ENCODE measurements at places on chromosomes 11 and 22.

- no peak for DNase-seq
Measured at GRCh38 chr22:26383968-26384556, 45.0 kb upstream of the ASPHD2 start.

- DNase-seq = no peak
Measured at GRCh38 chr11:96205460-96205809, 137.6 kb downstream of the MAML2 start.

- DNase-seq = no peak
Measured at GRCh38 chr11:1832211-1832919, 2.4 kb upstream of the SYT8 start.

DNA sequence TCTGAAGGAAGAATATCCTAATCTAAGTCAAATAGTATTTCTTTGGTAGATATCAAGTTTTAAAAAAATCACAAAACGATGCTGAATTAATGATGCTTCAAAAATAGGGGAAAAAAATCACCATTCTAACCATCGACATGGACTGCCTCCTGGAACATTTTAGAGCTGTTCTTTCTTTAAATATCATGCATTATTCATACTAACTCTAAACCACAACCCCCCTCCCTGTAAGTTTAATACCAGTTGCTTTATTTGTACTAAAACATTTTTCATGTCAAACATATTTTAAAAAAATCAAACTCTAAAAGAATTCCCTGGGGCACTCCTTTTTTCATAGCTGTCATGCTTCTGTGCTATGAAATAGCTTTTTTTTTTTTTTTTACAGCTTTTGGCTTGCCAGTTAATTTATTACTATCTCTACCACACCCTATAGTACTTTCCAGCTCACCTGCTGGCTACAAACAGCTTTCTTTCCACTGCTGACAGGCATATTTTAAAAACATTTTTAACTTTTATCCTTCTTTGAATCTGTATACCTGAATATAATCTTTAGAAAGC is 256.9 kb downstream of the SOX6 start:
- DNase-seq = no peak

- DNase-seq = no peak
Measured at GRCh38 chr22:47230251-47230650, 467.8 kb downstream of the TBC1D22A start.

DNA sequence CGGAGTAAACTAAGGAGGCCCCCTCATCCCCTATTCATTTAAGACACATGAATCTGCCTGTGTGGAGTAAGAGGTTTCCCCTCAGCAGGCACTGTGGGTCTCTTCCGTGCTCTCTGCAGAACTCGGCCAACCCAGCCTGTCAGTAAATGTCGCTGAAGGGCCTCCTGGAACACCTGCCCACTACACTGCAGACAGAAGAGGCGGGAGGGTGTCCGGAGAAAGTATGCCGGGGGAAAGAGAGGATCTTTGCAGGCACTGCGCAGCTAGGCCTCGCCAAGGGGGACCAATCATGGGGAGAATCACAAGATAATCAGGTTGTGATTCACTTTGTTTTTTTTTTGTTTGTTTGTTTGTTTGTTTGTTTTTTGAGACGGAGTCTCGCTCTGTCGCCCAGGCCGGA is 110.8 kb downstream of the MORC2 start:
- DNase-seq = no peak

DNA sequence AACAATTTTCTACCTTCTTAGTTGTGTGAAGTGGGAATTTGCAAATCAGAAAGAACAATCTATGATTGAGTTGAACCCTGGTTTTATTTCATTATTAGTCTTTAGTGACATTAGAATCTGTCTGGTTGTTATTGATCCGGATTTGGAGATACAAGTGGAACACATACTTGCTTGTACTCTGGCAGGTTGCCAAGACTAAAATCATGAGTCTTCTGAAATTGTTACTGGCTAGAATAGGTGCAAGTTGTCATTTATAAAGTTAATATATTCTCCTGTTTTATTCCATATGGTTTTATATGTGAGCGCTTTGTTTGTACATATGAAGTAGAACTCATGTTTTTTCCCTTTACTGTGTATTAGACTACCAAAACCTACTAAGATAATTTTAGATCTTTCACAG is 23.0 kb downstream of the CCDC15 start:
- no peak for DNase-seq

DNA sequence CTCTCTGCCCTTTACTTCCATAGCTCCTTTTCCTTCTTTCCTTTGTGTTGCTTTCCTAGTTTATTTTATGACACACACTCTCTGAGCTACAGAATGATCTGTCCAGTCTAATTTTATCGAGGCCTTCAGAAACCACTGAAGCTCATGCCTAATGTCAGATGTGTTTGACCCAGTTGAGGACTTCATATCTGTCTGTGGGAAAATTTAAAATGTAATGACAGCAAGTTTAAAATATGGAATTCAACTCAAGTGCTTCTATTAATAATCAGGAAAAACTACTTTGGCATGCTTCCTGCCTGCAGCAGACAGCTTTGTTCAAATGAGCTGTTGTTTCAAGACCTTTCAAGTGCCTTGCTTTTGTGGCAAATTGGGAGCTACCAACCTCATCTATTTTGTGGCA is 261.8 kb upstream of the MTNR1B start:
- DNase-seq = no peak
